ENCODE measurements at places on chromosomes 16 and 17.

DNA sequence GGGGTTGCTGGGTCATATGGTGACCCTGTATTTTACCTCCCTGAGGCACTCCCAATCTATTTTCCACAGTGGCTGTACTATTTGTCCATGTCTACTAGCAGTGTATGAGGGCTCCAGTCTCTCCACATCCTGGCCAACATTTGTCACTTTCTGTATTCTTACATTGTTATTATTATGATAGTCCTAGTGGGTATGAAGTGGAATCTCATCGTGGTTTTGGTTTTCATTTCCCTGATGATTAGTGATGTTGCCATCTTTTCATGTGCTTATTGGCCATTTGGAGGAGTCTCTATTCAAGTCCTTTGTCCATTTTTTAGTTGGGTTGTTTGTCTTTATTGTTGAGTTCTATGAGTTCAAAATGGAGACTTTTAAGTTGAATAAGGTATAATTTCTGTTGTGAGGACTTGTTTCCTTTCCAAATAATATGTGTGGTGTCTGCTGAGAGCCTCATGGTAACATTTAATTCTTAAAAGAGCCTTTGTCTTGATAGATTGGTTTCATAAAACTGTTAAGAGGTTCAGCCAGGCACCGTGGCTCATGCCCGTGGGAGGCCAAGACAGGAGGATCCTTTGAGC is 108.2 kb downstream of the RPTOR start:
- DNase-seq = no peak

DNA sequence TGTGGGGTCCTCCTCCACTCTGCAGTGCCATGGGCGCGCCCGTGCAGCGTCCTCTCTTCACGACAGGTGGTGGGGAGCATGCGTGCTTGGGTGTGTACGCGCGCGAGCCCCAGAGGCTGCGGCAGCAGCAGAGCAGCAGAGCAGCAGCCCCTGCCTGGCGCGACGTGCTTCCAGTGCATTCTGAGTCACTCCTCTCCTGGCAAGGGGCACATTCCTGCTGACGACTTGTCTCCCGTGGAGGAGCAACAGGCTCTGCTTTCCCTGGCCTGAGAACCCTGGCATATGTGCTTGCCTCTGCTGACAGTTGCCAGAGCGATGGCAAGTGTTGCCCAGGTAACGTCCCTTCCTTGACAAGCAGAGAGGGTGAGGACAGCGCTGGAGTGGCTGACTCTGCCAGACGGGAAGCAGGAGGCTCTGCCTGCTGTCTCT is 133.8 kb upstream of the PLCG2 start:
- peak; percentile 77 for DNase-seq

GRCh38 chr17:52824542-52824941 is 666.0 kb upstream of the CA10 start:
- no peak for DNase-seq

- no peak for DNase-seq
Measured at GRCh38 chr17:65049085-65049756, 7.3 kb downstream of the GNA13 start.

DNA sequence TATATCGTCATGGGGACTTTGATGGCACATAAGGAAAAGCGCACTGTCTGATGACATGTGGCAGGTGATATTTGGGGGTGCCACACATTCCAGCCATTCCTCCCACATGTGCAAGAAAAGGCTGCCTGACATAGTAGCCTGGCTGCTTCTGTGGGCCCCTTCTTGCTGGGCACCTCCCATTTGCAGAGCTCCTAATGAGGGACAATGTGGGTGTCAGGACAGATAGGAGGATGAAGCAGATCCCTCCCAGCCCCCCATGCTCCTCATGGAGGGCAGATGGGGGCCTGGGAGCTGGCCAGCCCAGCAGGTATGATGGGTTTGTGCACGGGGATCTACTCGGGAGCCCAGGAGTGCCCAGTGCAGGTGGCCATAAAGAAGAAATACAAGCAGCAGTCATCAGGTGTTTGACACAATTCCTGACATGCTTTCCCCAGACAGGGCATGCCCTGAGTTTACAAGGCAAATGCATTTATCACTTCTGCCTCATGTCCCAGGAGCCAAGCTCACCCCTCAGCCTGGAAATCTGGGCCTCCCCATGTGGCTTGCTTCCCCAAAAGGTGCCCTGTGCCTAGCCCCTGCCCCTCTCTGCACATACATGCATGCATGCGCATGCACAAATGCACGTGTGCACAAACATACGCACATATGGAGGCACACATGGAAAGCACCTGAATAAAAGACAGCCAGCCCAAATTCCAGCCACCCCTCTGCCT is 260.6 kb upstream of the RPL38 start:
- no peak for DNase-seq

DNA sequence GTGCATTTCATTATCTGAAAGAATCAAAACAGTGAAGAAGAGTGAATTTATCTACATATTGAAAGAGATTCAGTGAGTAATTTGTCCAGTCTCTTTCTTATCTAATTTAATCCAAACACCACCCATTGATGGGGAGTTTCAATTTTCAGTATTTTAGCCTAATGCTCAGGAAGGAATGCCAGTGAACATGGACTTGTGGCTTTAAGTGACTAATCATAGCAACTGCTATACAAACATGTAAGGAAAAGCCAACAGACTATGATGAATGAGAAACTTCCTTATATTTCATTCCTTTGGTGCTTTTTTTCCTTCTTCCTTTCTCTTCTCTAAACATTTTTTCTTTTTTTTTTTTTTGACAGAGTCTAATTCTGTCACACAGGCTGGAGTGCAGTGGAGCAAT is 885.8 kb downstream of the KCNJ2 start:
- DNase-seq = no peak

- no peak for DNase-seq
Measured at GRCh38 chr17:2259769-2260536, 43.6 kb downstream of the SMG6 start.

DNA sequence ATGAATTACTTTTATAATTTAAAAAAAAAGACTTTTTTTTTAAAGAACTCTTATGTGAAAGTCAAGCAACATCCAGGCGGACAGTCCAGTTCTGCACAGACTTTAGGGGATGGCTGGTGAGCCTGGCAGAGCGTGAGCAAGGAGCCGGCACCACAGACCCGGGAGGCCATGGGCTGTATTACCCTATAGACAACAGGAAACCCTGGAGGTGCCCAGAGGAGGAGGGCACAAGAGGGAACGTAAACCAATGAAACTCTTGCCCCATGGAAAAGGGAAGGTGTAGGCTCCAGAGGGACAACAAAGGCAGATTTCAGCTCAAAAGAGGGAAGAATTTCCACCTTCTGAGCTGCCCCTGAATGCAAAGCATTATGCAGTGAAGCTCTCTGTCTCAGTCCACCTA is 25.5 kb upstream of the RPH3AL start:
- no peak for DNase-seq

DNA sequence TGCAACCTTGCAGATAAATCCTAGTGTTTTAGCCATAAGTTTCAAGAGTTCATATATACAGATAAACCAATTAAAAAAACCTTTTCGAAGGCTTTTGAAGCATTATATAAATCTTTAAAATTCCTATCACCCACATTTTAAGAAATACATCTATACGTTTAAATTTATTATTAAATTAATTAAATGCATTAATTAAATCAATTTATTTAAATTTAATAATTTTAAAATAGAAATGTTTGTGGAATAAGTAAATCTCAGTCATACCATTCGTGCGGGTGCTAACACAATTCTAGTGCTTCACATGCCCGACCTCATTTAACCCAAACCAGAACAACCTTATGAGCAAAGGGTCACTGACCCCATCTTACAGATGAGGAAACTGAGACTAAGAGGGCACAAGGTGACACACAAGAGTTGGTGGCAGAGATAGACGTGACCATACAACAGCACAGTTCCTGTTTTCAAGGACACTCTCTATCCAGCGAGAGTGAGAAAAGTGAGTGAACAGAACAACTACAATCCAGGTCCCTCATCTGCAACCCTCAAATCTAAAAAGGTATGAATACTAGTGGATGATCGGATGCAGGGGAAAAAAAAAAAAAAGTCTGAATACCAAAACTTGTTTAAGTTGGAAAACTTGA is 1.4 kb downstream of the NSMCE1 start:
- DNase-seq = no peak

DNA sequence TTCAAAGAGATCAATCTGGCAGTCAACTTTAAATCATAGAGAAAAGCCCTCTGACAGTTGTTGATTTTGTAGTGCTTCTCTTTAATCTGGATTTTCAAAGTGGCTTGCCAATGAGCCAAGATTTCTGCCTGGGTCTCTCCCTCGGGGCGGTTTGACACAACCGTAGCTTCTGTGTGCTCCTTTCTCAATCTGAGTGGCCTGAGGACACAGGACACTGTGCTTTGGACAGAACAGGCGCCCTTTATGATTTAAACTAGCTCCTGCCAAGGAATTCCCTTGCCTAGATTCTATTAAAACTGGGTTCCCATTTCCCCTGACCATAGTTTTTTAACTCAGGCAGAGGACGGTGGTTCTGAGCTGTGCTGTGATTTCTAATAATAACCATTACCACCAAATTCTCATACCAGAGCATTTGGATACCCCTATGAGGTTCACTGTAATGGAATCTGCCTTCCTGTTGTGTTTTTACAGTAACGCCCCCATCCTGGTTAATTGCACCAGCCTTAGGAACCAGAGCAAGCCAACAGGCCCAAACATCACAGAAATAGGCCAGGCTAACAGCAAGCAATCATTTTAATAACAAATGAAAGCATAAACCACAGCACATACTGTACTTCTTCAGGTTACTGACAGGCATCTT is 4.0 kb downstream of the ZFHX3 start:
- no peak for DNase-seq

DNA sequence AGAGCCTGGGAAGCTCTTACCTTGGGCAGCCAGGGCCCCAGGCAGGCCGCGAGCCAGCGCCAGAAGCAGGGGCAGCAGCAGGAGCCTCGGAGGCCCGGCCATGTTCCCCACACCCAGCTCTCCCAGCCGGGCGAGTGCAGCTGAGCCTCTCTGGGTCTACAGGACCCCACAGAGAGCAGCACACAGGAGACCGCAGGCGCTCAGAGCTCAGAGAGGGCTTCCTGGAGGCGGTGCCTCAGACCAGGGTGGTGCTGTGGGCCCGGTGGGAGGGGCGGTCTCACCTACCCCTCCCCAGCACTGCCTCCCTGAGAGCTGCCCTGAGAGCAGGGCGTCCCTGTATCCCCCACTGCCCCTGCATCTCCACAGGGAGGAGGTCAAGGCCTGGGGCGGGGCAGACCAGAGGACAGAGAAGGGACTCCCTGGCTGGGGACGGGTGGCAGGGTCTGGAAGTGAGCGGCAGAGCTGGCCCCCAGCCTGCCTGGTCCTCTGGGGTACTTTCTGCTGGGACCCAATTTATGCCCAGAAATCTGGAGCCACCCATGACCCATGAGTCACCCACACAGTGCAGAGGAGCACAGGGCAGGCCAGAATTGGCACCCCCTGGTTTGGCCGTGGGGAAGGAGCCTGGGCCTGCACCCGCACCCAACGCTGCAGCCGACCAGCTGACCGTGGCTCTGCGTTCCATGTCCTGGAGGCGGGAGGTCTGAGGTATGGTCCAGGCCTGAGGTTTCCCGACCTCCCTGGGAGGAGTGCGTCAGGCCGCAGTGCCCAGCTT is at the start of gene CD7:
CD7 (minus strand) TSS at position 215 of the 775 bp plus-strand sequence; CDS start at position 102, 113 bp downstream.
- DNase-seq = no peak

GRCh38 chr16:68434624-68435210 is 13.6 kb downstream of the SMPD3 start:
- no peak for DNase-seq

GRCh38 chr16:70393662-70394061 is 45.2 kb downstream of the ST3GAL2 start:
- no peak for DNase-seq

- no peak for DNase-seq
Measured at GRCh38 chr16:4508806-4509205, 29.8 kb downstream of the CDIP1 start.

GRCh38 chr17:7407485-7408251 is at the start of gene NLGN2:
NLGN2 (plus strand) TSS chr17:7407845; CDS start chr17:7408256, 411 bp downstream.
- no peak for DNase-seq

- DNase-seq = no peak
Measured at GRCh38 chr16:49743203-49743464, 112.8 kb downstream of the ZNF423 start.

DNA sequence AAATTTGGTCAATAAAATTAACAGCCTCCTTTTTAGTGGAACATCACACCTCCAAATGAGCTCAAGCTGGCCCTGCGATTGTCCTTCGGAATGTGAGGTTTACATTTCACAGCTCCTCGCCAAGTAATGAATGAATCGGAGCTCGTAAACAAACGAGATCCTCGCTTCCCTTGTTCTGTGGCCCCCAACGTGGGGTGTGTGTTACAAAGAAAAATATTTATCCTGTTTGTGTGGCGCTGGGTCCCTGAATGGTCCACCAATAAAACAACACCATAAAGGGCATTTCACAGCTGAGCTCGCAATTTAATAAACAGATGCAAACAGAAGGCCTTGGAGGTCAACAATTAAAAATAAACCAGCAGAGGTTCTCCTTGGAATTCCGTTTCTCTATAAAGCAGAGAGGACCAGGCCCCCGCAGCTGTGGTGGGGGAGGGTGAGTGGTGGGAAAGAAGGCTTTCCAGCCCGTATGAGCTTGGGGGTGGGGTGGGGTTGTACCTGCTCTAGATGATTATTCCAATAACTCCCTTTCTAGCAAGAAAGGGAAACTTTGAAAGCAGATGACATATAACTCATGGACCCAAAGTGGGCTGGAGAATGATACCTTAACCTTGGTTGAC is 393.9 kb upstream of the SALL1 start:
- DNase-seq = no peak

GRCh38 chr17:64635647-64636305 is 26.3 kb downstream of the SMURF2 start:
- no peak for DNase-seq

GRCh38 chr17:50561746-50562141 is 1.2 kb downstream of the CACNA1G start:
- no peak for DNase-seq

DNA sequence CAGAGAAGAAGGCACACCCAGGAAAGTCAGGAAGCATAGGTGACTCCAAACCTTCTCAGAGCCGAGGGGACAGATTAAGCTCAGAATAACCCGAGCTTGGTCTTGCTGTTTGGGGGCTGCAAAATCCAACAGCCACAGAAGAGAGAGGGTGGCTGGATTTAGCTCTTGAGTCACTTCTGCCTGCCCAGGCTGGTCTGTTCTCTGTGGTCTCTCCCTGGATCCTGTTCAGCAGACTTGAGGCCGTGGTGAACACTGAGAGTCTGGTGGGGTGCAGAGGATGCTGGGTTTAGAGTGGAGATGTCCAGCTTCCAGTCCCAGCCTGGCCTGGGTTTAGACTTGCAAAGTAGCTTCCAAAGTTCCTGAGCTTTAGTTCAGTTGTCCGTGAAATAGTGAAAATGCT is 8.8 kb downstream of the SLC26A11 start:
- no peak for DNase-seq

DNA sequence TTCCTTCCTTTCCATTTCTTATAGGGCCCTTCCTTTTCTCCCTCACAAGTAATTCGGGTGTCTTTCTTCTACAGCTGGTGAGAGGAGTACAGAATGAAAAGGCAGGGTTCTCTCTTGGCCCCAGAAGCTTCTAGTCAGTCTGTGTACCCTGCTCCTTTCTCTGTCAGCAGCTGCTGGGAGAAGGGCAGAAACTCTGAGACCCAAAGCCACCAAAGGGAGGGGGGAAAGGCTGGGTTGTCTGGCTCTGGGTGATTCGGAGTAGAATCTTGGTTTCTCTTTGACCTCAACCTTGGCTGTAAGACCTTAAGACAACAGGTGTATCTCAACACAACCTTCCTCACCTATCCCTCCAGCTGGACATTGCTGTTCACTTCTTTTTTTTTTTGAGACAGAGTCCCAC is 3.3 kb upstream of the NR1D1 start:
- no peak for DNase-seq

- no peak for DNase-seq
Measured at GRCh38 chr17:17125136-17126084, 80.7 kb downstream of the PLD6 start.

- no peak for DNase-seq
Measured at GRCh38 chr17:33120103-33120502, 128.5 kb downstream of the SPACA3 start.
